Activated gamma-delta T cell (primary cell): ENCODE measurements at places on chromosomes 3 and 15.

DNA sequence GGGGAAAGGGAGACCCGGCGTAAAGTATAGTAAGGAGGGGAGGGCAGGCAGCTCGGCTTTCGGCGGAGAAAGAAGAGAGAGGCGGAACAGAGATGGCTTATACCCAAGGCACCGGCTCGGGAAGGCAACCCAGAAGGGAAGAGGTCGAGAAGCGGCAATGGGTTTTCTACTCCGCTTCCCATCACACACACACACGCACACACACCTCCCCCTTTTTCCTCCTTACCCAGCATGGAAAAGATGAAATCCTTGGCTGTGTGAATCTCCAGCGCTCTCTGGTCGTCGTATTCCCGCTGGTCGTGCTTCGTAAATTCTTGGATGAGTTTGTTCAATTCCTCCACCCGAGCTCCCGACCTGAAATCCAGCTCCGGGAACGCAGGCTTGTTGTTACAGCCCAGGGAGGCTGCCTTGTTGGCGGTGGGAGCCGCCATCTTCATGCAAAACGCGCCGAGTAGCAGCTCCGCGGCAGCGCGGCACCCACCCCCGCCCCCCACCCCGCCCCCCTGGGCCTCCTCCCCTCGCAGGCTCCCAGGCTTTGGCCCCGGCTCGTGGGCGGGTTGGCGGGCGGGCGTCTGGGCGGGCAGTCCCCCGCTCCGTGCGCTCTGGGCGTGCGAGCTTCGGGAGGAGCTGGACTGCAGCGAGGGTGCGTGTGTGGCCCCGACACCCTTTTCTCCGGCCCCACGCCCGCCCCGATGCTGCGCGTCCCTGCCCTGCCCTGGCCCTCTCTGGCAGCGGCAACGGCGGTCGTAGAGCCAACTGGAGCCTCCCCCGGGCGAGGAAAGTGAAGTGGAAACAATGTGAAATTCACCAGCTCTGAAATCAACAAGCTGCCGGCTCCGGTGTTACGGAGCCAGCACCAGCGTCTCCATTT, at the start of gene MB21D2:
Gene MB21D2, minus strand, starts transcription at position 453 of the 871 bp plus-strand sequence. Its CDS starts 16 bp downstream, at position 437.
- DNase-seq, result no peak

GRCh38 chr3:69602112-69602511, 137.2 kb upstream of the MITF start:
- DNase-seq, result no peak

- no peak for DNase-seq
These were observed 1.6 kb downstream of the C2CD4B start for GRCh38 chr15:62163397-62164013.

GRCh38 chr15:84766461-84767035, 18.2 kb downstream of the ZNF592 start:
- no peak for DNase-seq

DNA sequence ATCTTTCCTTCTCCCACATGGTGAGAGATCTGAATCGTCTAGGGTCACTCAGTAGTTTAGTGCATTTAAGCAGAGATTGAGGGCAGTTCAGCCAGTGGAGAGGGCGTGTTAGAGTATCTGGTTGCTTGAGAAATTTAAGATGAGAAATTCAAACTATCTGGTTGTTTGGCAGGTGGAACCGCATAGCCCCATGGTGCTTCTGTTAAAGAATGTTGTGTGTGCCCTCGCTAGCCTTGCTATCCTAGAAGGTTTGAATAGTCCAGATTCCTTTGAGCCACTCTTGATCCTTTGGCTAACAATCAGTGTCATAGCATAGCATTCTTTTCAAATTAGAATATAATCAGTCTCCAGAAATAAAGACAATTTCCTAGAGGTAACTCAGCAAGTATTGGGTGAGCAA, 32.1 kb downstream of the ABHD17C start:
- no peak for DNase-seq

DNA sequence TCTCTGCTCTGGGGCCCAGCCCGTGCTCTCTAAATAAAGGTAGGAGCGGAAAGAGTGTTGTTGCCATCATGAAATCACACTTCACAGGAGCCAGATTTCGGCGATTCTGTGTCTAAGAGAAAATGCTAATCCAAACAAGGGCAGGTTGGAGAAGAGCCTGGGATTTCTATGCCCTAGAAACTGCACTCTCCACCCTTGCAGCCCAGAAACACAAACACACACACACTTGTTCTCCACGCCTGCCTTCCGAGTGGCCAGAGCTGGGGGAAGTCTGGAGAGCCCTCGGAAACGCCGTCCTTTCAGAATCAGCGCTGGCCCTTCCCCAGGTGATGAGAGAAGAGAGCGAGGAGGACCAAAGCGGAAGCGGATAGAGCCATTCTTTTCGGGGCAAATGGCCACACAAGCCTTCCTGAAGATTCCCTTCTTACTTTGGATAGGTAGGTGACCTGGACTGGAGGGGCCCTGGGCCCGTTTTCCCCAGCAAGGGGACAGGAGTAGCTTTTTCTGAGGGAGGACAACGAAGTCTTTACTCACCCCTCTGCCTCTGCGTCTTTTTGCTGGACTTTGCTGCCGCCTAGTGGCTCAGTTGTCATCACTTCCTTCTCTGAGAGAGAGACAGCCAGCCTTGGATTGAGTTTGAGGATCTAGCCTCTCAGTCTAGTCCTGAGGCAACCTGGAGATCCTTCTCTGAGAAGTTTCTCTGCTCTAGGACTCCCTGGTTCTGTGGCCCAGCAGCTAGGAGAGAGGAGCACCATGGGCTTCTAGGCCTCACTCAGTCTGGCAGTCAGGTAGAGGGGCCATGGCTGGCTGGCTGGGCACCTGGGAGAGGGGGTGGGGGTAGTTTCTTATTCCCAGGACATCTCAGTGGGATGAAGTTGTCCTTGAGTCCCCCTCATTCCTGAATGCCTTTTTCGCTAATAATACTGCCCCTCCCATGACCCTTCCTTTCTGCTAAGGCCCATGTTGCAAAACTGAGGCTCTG, 37.7 kb downstream of the SENP8 start:
- no peak for DNase-seq

- DNase-seq, result no peak
These were observed 154.1 kb downstream of the EDEM1 start for GRCh38 chr3:5341610-5342009.

GRCh38 chr15:73442421-73442820, 543 bp upstream of the REC114 start:
- DNase-seq, result no peak

DNA sequence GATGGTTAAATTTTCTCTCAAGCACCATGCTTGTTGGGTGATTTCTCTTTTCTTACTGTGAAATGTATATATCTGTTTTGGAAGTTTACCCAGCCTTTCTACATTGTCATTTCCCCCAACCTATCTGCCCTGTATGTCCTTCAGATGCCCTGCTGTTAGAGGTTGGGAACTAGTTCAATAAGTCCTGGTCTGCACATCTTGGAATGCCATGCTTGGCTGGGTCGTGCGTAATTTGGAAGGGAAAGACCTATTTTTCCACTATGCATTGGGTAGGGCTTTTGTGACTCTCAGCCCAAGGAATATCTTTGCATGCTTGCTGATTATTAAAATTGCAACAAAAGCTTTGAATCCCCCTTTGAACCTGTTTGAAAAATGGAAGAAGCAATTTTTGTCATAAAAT, 63.8 kb downstream of the TRIM71 start:
- no peak for DNase-seq

- DNase-seq, result no peak
These were observed 8.7 kb upstream of the CGNL1 start for GRCh38 chr15:57367556-57367955.

- DNase-seq, result no peak
These were observed 570.1 kb upstream of the CBLB start for GRCh38 chr3:106438887-106439286.
